Pancreas (tissue), 10 donors: ENCODE measurements at places on chromosomes 2 and 18. TPM values are rescaled to one million over a fixed set of nuclear protein-coding genes. Genes with fewer than 3 reads are reported as not detected.

GRCh38 chr2:160791884-160792283 is 298.3 kb upstream of the RBMS1 start:
- no peak overlapping the region for H3K27ac ChIP-seq
- no peaks in the 10 kb centered on the region for H3K36me3 ChIP-seq
- DNase-seq: no peak
- H3K4me3 ChIP-seq: no peak overlapping the region
- no peaks in the 10 kb centered on the region for H3K27me3 ChIP-seq

- DNase-seq: no peak
- H3K4me1 ChIP-seq: no peaks in the 10 kb centered on the region
- H3K36me3 ChIP-seq: no peaks in the 10 kb centered on the region
- H3K27me3 ChIP-seq: no peaks in the 10 kb centered on the region
- H3K4me3 ChIP-seq: no peak overlapping the region
Measured at GRCh38 chr2:36445185-36445866, 89.7 kb downstream of the CRIM1 start.

DNA sequence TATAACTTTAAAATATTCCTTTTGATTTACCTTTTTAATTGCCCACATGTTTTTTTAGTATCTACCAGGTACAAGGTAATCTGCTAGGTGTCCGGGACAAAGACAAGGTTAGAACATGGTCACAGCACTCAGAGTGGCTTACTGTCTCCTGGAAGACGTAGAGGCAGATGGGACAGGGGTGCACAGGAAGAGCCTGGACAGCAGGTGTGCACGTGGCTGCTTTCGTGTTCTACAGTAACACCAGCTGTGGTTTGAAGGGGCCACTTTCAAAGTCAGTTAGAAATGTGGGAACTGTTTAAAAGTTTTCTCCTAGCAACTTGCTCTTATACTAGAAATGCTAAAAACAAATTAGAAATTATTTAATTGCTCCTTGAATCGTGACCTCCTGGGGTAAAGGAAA is 102.9 kb upstream of the ALPP start:
- H3K4me1 ChIP-seq: no peaks in the 10 kb centered on the region
- no peak overlapping the region for H3K27ac ChIP-seq
- H3K27me3 ChIP-seq: no peaks in the 10 kb centered on the region
- H3K4me3 ChIP-seq: no peak overlapping the region
- DNase-seq: no peak

- H3K27me3 ChIP-seq: no peaks in the 10 kb centered on the region
- H3K4me3 ChIP-seq: no peak overlapping the region
- H3K27ac ChIP-seq: no peak overlapping the region
- H3K36me3 ChIP-seq: no peaks in the 10 kb centered on the region
- H3K4me1 ChIP-seq: peaks cover 5% of the 10 kb centered on the region
Measured at GRCh38 chr18:21052385-21052784, 59.2 kb downstream of the ROCK1 start.

DNA sequence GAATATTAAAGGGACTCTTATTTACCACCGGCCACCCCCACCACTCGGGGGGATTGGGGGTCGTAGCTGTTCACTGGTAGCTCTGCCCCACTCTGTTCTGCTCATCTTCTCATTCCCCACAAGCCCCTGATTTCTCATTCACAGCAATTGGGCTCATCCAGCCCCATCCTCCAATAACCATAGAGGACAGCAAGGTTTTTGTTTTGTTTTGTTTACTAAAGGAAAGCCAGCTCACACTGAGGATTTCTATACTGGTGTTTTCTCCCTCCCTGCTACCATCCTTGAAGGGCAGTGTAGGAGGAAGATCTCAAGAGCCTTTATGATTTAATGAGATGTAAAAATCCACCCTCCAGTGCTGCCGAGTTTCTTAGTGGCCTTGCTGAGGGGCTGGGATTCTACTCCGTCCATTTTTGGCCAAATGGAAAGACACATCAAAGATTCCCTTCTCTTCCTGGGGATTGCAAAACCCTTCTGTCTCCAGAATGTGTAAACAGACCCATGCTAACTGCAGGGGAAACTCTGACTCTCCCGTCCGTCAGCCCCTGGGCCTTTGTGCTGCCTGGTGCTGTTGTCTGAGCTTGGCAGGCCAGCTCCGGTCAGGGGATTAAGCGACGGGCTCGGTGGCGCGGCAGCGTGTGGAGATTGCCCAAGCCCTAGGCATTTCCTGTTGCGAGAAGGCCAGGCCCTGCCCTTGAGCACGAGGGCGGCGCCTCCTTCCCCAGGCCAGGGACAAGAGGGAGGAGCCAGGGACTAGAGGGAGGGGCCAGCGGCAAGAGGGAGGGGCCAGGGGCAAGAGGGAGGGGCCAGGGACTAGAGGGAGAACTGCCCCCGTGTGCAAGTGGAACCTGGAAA is 165.0 kb downstream of the ANTXR1 start:
- H3K4me3 ChIP-seq: no peak overlapping the region
- H3K4me1 ChIP-seq: no peaks in the 10 kb centered on the region
- no peak overlapping the region for H3K27ac ChIP-seq
- peak; percentile 68 for DNase-seq

DNA sequence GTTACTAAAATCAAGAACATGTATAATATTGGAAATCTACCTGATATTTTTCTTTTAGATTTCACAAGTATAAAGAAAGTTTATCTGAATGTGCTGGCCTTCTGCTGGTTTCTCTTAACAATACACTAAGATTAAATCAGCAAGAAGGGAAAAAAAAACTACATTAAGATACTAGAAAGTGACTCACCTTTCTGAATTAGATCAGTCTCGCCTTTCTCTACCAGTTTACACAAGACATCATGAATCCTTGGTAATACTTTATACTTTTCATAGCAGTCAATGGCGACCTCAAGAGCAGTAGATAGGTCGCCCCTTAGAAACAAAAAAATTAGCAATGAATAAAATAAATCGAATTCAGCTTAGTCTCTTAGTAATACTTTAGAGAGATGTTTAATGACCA is 61.2 kb downstream of the LRPPRC start:
- H3K36me3 ChIP-seq: no peaks in the 10 kb centered on the region
- H3K27me3 ChIP-seq: no peaks in the 10 kb centered on the region
- DNase-seq: no peak
- H3K27ac ChIP-seq: no peak overlapping the region
- no peak overlapping the region for H3K4me3 ChIP-seq
- H3K4me1 ChIP-seq: no peaks in the 10 kb centered on the region

DNA sequence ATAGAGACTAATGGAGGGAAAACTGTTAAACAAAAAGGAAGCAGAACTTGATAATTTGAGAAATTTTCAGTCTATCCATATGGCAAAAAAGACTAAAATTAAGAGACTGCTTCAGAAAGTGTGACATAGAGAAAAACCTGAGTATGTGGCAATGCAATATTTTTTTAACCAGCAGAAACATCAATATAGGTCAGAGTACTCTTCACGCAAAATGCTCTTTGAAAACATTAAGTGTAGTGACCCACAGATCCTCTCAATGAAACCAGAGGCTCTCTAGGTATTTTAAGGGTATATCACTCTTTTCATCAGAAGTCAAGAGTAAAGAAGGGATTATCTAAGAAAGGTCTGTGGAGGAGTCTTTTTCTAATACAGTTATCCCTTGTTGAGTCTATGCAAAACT is 1394.8 kb downstream of the DSC3 start:
- no peak overlapping the region for H3K27ac ChIP-seq
- H3K27me3 ChIP-seq: no peaks in the 10 kb centered on the region
- H3K36me3 ChIP-seq: no peaks in the 10 kb centered on the region
- H3K4me1 ChIP-seq: no peaks in the 10 kb centered on the region
- no peak overlapping the region for H3K4me3 ChIP-seq
- no peak for DNase-seq

- H3K27ac ChIP-seq: no peak overlapping the region
- H3K4me1 ChIP-seq: no peaks in the 10 kb centered on the region
- H3K4me3 ChIP-seq: no peak overlapping the region
- no peaks in the 10 kb centered on the region for H3K36me3 ChIP-seq
- DNase-seq: no peak
Measured at GRCh38 chr2:237208373-237209260, 122.9 kb downstream of the COPS8 start.

The RGPD8 gene
- total RNA-seq: 13.1 TPM

The ASB18 gene
- not detected for total RNA-seq
